Bone marrow (tissue), 2 donors: ENCODE measurements at places on chromosomes 16 and 17.

- DNase-seq = no peak
Measured at GRCh38 chr16:88806491-88807111, 3.0 kb downstream of the CDT1 start.

DNA sequence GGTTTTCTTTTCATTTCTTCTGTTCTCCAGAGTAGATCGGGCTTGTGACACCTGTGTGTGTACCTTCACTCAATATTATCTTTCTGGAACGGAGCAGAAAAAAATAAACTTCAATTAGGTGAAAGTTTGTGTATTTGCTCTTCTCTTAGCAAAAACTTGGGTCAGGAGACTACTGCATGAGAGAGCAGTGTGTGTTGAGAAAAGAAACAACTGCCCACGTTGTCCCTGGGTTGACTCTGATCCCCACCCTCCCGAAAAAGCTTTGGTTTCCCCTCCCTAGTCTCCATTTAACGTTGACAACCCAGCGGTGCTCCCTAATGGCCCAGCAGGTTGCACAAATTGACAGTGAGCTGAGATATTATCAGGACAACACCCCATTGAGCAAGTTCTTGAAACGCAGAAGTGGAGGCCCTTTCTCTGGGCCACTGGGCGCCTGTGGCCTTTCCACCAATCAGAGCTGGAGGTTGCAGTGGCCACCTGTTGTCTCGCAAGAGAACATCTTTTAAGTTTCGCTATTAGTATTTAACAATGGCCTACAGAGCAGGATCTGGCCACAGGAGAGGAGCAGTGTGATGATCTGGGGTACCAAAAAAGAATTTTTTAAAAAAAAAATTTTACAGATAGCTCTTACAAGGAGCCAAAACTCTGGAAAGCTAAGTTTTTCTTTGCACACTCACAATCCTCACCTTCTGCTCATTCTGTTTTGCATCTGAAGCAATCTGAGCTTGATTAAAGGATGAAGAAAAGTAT is 1.5 kb upstream of the TOX3 start:
- no peak for DNase-seq

- DNase-seq = no peak
Measured at GRCh38 chr16:24841291-24841690, 4.5 kb upstream of the SLC5A11 start.

GRCh38 chr17:75371339-75371738 is 34.1 kb downstream of the GRB2 start:
- no peak for DNase-seq

- no peak for DNase-seq
Measured at GRCh38 chr16:48361540-48362144, 23.6 kb downstream of the SIAH1 start.

- no peak for DNase-seq
Measured at GRCh38 chr16:87764600-87765472, 950 bp downstream of the KLHDC4 start.

GRCh38 chr17:63337579-63337978 is 108.5 kb downstream of the CYB561 start:
- DNase-seq = no peak

DNA sequence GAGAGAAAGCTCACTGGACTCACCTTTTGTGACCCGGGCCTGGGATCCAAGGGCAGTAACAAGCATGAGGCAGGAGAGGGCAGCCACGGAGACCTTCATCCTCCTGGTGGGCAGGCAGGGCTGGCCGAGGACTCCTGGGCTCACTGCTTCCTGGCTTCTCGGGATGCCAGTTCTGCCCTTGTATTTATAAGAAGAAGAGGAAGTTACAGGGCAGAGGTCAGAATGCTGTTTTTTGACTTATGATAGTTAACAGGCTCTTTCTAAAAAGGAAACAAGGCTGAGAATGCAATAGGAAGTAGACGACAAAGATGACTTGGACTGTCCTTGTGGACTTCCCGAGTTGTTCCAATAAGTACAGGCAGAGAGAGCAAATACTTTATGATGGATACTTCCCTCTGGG is at the start of gene CCL23:
Gene CCL23 (minus strand): TSS at position 174 of the 400 bp plus-strand sequence. CDS start 75 bp downstream, at position 99.
- DNase-seq = peak; percentile 10

- no peak for DNase-seq
Measured at GRCh38 chr17:27525836-27526603, 69.8 kb downstream of the KSR1 start.

DNA sequence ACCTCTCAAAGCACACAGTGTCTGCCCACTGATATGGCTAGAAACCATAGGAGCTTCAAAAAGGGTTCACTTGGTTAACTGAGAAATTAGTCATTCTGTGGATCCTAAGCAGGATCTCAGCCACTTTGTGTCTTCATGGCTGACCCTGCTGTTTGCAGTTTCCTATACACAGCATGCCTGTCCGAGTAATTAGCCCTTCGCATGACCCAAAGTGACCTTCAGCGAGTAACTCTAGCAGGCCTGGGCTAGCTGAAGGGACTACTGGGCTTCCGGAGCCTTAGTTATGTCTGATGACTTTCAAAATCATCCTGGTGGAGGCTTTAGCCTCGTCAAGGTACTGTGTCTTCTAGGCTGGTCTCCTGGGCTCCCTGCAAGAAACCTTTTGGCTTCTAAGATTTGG is 28.9 kb upstream of the FBXW10B start:
- DNase-seq = no peak

DNA sequence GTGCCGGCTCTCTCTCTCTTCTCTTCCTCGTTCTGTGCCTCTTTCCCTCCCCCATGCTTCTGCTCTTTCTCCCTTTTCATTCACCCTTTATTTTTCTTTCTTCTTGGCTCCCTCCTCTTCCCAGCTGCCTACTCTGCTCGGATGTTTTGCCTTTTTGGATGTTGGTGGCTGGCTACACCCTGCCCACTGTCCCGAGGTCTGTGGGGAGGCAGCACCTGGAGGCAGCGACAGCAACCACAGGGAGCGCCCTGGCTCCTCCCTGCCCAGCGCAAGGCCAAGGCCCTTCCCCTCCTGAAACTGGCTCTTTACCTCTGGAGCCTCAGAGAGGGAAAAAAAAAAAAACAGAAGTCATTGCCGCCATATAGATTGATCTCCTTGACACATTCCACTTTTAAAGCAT is 20.0 kb downstream of the CLUAP1 start:
- no peak for DNase-seq

GRCh38 chr17:63222655-63223054 is 223.5 kb downstream of the CYB561 start:
- no peak for DNase-seq
